ENCODE measurements at places on chromosomes 3 and 15.

DNA sequence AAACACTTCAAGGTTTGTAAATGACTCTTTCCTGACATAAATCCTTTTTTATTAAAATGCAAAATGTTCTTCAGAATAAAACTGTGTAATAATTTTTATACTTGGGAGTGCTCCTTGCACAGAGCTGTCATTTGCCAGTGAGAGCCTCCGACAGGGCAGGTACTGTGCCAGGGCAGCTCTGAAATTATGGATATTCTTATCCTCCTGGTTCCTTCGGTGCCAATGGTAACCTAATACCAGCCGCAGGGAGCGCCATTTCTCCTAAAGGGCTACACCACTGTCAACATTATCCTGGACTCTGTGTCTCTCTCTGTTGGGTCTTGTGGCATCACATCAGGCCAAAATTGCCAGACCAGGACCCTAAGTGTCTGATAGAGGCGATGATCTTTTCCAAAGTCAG lies 33.0 kb downstream of the CHDH start:
- DNase-seq = no peak

DNA sequence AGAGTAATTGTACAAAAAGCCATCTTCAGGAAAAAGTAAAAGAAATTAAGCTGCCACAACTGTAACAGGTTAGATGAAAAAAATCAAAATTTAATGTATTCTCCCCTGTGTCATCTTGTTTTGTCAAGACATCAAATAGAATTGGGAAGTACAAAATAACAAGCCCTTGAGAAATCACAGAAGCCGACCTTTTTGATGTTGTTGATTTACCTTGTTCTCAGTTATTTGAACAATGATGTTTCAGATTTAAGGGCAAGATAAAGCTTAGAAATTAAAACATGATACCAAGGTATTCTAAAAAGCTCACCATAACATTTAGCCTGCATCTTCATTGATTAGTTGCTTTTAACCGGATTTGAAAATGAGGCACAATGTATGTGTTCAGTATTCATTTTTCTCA lies 523.0 kb downstream of the FOXP1 start:
- no peak for DNase-seq

- no peak for DNase-seq
Measured at GRCh38 chr3:74613521-74614106, 845 bp downstream of the CNTN3 start.

- DNase-seq = no peak
Measured at GRCh38 chr3:158830391-158830790, 28.5 kb downstream of the MFSD1 start.
